CD4-positive, alpha-beta T cell (primary cell): ENCODE measurements at places on chromosomes 7 and 10.

DNA sequence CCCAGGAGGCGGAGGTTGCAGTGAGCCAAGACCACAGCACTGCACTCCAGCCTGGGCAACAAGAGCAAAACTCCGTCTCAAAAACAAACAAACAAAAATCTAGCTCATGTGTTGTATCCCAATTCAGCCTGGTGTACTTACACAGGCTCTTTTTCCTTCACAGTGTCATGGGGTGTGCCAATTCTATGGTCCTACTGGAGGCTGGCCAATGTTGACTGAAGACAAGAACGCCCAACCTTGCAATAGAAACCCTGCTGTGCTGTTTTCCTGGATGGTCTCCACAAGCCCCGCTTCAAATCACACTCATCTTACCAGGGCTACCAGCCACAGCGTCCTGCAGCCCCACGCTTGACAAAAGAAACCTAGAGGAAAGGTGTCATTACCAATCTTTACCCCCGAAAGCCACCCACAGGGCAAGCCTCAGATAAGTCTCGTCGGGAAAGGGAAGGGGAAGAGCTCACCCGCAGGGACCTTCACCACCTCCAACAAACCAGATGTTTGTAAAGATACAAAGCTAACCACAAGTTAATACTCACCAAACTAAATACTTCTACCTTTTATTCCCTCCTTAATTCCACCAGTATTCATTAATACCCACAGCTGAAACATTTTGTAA is 64.8 kb downstream of the TNS3 start:
- DNase-seq = no peak

GRCh38 chr7:69814421-69814962 is 216.2 kb downstream of the AUTS2 start:
- no peak for DNase-seq

DNA sequence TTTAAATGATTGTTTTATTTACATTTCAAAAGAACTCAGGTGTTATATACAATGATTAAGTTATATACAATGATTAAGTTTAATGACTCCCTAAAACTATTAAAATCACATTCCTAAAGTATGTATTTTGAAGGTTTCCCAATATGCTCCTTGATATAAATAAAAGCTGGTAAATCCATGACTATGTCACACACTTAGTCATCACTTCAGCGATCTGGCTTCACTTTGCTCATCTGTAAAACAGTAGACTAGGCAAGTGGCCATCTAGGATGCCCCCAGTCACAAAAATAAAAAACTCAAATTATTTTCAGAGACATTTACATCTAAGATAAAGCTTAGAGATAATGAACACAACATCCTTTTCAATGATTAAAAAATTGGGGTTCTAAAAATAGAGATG is 10.8 kb downstream of the ICA1 start:
- no peak for DNase-seq

DNA sequence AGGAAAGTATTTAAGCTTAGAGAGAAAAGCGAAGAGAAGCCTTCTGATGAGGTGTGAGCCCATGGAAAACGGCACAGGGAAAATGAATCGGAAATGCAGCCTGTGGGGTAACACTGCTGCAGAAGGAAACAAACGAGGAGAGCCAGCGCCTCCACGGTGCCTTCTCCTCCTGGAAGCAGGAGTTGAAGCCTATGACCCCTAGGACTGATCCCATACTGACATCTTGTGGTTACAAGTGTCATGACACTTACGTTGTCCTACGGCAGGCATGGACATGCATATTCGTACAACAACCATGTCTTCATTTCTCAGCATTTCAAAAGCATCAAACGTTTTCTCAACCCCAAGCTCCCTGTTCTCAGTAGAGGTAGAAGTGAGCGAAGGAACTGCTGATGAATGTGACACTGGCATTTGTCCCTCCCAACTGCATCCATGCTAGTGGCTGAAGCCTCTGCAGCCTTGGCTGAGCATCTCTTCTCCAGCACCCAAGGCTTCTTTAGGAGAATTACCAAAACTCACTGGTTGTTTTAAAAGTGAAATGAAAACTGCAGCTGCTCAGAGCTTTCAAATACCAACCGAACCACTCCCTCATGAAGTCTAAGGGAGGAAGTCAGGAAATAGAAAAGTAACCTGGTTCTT is 160.2 kb downstream of the JAZF1 start:
- DNase-seq = peak; percentile 10

DNA sequence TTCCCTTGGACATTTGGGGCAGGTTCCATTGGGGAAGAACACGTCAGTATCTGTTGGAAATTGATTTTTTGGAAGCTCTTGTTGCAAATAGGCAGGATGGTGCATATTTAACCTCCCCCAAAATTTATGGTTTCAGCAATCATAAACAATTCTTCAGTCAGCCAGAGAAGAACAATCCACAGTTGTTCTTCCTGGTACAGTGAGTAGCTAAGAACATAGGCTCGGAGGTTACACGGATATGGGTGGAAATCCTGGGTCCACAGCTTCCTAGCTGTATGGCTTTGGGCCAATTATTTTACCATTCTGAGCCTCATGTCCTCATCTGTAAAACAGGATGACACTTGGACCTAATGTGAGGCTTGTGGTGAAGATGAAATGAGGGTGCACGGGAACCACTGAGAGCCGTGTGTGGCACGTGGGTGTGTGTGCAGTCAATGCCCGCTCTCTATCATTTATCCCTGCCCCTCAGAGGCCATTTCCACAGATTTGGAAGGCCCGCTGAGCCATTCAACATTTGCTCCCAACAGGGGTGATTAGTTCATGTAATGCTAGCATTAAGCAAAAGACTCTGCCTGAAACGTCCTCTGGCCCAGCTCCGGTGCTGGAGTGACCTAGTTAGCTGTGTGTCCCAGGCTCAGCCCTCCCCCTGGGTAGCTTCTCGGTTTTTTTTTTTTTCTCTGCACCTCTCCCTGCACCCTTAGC is 9.7 kb downstream of the CAMK1D start:
- peak; percentile 14 for DNase-seq

- no peak for DNase-seq
Observed at GRCh38 chr10:123865880-123866279, 25.7 kb downstream of the CPXM2 start.

DNA sequence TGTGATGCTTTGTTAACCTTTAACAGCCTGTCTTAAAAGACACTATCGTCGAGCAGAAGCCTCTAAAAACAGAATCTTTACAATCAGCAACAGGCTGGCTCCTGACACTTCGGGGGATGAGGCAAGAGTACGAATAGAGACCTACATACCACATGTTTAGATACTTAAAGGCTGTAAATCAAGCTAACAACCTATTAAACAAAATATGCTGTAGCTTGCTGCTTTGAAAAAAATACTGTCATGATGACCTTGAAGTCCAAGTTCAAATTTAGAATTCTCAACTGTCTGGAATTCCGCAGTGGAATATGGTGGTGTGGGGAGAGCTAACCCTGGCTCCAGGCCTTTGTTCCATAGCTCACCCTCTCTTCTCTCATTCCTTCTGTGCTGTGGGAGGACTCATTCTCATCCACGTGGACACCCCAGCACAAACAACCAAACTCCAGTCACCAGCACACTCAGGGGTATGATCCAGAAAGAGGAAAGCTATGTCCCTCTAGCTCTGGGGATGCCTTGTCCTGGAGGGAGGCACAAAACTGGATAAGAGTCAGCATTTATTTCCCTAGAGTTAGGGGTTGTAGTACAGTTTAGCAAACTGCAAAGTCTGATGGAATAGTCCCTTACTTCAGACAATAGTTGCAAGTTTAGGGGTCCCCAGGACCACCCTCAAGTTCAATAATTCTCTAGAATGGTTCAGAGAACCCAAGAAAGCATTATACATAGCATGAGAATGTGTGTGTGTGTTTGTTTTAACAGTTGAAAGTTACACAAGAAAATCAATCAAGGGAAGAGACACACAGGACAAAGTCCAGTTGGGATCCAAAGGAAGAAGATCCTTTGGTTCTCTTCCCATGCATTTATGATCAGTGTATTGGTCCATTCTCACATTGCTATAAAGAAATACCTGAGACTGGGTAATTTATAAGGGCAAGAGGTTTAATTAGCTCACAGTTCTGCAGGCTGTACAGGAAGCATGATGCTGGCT is 196.1 kb upstream of the SVIL start:
- no peak for DNase-seq
